ENCODE measurements at places on chromosomes 1 and 21.
A peak's percentile ranks its signal among the peaks of the same experiment; 100 is the strongest.

DNA sequence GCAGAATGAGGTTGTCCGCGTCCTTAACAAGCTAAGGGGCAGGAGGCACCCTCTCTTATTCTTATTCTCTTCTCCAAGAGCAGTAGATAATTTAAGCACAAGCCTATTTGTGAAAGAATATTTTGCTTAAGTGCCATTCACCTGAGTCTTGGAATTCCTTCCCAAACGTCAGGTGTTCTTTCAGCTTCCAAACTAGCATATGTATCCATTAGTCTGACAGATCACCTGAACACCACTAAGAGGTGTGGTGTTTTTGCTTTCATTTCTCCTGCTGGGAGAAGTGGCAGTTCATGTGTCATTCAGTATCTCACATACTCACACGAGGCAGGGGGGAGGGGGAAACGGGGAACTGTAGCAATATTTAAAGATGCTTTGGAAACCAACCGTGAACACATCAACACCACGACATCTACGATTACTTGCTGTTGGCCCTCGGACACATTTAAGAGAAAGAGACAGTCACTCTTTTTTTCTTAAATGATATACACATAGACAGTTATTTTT, 45.5 kb upstream of the RBM15 start:
- DNase-seq: no peak

DNA sequence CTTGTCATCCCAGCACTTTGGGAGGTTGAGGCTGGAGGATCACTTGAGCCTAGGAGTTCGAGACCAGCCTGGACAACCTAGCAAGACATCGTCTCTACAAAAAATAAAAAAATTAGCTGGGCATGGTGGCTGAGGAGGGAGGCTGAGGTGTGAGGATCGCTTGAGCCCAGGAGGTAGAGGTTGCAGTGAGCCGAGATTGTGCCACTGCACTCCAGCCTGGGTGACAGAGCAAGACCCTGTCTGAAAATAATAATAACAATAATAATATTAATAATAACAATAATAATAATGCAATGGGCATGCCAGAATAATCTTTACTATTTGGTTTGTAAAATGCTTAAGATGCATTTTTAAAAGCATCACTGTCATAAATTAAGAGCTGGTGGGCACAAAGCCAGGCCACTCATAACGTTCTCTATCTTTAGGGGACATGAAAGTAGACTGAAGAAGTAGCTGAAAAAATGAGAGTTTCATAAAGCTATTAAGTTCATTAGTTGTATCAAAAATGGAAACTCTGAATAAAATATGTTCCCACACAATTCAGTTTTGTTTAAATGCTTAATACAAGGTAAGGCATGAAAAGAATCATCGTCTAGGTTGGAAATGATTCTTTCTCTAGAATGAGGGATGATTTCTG, 51.6 kb upstream of the ITPKB start:
- no peak for DNase-seq

DNA sequence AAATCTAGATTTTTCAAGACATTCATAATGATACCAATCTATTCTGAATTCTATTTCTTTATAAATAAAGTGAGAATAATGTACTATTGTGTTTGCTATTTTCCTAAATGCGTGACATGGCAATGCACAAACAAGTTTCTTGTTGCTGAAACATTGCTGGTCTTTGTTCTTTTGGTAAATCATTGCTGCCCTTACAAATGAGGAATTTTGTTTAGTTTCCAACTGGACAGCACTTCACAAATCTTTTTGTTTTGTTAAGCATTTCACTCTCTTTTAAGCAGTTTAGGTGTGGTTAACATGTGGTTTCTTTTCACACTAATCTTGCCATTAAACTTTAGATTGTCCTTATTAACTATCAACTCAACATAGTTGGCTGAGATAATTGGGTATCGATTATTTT, 94.6 kb downstream of the LRRC7 start:
- DNase-seq: no peak

- no peak for DNase-seq
Measured at GRCh38 chr1:200706111-200706814, 32.4 kb upstream of the CAMSAP2 start.

- DNase-seq: no peak
Measured at GRCh38 chr1:209249785-209250440, 333.6 kb upstream of the CAMK1G start.

GRCh38 chr1:182408435-182409075, 8.1 kb upstream of the TEDDM1 start:
- DNase-seq: no peak

DNA sequence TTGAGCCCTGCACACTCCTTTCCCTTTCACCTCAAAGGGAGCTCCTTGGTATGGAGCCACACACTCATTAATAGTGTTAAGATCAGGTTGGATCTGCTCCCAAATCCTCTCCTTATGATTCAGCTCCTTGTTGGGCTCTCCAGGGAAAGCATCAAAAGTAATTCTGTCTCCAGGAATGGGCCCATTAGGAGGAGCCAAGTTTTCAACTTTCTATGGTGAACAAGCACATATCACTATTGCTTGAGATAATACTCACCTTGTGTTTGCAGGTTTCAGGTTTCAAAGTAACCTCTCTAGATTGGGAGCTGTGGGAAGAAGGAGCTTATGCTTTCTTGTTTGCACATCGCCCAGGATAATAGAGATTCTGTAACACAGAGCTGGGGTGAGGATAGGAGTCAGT, 164.8 kb downstream of the TNFSF18 start:
- DNase-seq: no peak

DNA sequence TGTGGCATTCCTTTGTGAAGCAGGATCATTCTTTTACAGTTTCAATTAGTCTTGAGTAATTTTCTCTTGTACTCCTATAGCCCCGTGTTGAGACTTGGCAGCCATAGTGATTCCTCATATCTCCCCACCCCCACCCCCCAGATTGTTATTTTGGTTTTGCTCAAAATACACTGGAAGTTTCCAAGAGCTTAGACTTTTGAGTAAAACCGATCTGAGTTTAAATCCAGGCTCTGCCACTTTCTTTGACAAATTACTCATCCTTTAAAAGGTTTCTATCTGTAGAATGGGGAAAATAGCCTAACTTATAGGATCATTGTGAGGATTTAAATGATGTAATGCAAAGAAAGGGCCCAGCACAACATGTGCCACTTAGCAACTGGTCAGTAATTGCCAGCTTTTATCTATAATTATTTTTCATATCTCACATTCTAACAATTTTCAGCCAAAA, 53.1 kb upstream of the RC3H1 start:
- DNase-seq: no peak

DNA sequence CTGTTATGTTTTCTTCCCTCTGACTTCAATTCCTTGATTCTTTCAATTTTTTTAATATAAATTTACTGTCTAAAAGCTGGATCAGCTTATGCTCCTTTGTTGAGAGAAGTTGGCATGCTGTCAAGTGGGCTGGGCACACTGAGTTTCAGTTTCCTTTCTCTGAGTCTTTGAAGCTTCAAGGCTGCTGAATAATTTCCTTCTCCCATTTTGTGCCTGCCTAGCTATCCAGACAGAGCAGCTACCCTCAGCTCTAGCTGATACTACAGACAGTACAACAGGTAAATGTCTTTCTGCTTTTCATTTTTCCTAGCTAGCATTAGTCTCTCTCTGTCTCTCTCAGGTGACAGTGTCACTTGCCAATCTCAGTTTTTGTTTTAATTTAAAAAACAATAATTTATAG, at the start of gene IFI44:
TSS of gene IFI44 (plus strand) at position 204 of the 400 bp plus-strand sequence. CDS start 365 bp downstream, outside the sequence.
- peak; percentile 76 for DNase-seq

- DNase-seq: no peak
Measured at GRCh38 chr1:13570924-13571323, 12.7 kb upstream of the PDPN start.

DNA sequence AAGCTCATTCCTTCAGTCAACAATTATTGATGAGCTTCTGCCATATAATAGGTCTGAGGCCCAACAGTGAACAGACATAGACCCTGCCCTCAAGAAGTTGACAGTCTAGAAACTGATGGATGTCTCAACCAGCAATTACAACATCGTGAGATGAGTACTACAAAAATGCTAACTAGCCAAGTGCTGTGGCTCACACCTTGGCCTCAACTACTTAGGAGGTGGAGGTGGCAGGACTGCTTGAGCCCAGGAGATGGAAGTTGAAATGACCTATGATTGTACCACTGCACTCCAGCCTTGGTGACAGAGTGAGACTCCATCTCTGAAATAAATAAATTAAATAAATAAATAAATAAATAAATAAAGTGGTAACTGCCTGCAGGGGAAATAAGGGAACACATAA, 11.7 kb upstream of the PTP4A2 start:
- DNase-seq: no peak

DNA sequence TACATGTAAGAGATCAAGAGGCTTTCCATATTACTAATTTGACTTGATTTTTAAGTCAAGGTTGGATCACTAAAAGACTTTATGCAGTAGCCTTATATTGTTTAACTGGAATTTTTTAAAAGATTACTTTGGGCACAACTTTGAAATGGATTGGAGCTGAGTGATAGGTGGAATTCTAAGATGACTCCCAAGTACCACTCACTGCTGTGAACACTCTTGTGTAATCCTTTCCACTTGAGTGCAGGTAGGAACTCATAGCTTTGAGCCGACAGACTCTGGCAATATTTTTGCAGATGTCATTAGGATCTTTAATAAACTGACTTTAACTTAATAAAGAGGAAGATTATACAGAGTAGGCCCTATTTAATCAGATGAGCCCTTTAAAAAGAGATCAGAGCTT, 831.1 kb upstream of the NCAM2 start:
- DNase-seq: no peak

- no peak for DNase-seq
Measured at GRCh38 chr1:180953291-180954004, 40.8 kb downstream of the KIAA1614 start.

DNA sequence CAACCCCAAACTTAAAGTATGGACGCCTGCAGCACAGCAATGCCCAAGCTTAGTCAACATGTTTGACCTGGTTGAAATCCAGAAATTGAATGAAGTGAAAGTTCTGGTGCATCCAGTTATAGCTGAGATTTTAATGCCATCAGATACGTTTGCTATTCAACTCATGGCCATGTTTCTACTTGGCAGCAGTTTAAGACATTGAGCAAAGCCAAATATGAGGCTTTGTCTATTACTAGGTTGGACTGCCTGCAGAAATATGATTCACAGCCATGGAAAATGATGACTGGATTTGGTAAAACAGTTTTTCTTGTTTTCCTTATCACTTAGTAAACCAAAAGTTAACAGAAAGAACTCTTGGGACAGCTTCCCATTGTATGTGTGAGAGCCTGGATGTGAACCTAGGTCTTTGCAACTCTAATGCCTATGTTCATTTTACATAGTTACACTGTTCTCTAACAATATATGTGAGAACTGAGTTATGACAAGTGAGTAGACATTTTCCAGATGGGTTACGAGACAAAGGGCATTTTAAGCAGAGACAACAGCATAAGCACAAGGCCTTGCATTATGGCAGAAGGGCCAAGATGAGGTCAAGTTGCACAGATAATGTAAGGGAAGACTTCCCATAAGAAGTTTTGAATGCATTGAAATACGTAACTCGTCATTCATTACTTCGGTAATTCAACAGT, 32.4 kb upstream of the MYSM1 start:
- no peak for DNase-seq

GRCh38 chr21:33027401-33028286, 1.9 kb downstream of the OLIG2 start:
- no peak for DNase-seq

DNA sequence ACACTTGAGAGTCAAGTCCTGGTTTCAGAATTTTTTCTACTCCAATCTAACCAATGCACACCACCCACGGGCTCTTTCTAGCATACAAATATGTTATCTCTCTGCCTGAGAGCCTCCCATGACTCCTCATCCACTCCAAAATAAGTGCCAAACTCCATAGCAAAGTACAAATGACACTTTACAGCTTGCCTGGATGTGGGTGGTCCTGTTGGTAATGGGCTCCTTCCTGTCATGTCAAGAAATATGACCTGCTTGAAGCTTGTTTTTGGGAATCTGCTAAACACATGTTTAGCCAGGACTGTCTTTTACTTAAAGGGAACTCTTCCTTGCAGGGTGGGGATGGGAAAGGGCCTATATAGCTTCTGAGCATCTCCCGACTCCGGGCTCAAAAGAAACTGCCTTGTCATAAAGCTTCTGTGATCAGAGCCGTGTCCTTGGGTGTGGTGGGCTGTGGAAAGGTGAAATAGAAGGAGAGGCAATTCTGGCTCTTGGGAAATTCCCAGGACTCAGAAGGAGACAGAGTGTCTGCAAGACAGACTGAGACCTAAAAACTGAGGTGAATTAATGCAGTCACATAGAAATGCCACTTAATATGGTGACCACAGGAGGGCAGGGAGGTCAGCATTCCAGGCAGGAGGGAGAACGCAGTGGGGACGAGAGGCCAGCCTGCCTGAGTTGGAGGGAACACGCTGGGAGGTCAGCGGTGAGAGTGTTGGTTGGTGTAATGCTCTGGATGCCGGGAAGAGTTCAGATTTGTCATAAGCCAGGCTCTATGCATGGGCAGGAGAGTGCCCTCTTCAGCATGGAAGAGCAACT, 6.1 kb upstream of the IGFN1 start:
- peak; percentile 28 for DNase-seq

- no peak for DNase-seq
Measured at GRCh38 chr1:177080564-177080963, 83.9 kb downstream of the ASTN1 start.

GRCh38 chr1:147351140-147351835, 108.8 kb downstream of the CHD1L start:
- DNase-seq: no peak

DNA sequence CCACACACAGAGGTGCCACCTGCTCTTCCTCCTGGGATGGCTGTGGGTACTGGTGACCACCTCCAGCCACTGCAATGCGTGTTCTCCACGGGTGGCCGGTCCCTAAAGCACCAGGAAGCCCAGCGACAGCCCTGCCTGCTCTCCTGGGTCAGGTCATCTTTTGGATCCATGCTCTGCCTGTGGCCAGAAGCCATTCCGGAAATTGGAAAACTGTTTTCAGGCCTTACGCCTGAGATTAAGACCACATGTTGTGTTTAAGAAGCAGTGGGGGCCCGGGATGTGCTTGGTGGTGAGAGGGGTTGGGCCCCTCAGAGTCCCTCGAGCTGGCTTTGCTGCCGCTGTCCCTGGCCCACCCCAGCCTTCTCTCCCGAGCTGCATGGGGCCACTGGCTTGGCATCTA, 150.8 kb downstream of the PEX14 start:
- DNase-seq: peak; percentile 11
